ENCODE measurements at places on chromosomes 1 and 21. TPM values are rescaled to one million over a fixed set of nuclear protein-coding genes. Genes with fewer than 3 reads are reported as not detected.

FCAMR gene
- 0.08 TPM for total RNA-seq

LCE3D gene
- 0.69 TPM for total RNA-seq

FCGR3B gene
- total RNA-seq, result not detected

PRKAA2 gene
- 2.7 TPM for total RNA-seq

C8A gene
- not detected for total RNA-seq

LMNA gene
- total RNA-seq, result 658 TPM

NT5C1A gene
- not detected for total RNA-seq

GPR37L1 gene
- total RNA-seq, result 0.15 TPM

OLFML3 gene
- total RNA-seq, result 5.2 TPM

FLAD1 gene
- total RNA-seq, result 44.0 TPM

CCDC27 gene
- total RNA-seq, result not detected

FAM151A gene
- total RNA-seq, result not detected

TMEM51 gene
- total RNA-seq, result 43.6 TPM

ZBTB17 gene
- 12.8 TPM for total RNA-seq

KLF17 gene
- 0.64 TPM for total RNA-seq

GPATCH4 gene
- total RNA-seq, result 76.8 TPM

IGSF5 gene
- total RNA-seq, result not detected

TTLL10 gene
- total RNA-seq, result not detected

MAN1C1 gene
- 0.24 TPM for total RNA-seq

SPATA46 gene
- not detected for total RNA-seq

LHX8 gene
- total RNA-seq, result 1.7 TPM
